T-helper 2 cell treated with Interferon-gamma antibody and Interleukin-4, amounts not matched to agents 5 μg/mL and 100 μg/mL, for 36 hours (primary cell): ENCODE measurements at places on chromosomes 5 and 9.

DNA sequence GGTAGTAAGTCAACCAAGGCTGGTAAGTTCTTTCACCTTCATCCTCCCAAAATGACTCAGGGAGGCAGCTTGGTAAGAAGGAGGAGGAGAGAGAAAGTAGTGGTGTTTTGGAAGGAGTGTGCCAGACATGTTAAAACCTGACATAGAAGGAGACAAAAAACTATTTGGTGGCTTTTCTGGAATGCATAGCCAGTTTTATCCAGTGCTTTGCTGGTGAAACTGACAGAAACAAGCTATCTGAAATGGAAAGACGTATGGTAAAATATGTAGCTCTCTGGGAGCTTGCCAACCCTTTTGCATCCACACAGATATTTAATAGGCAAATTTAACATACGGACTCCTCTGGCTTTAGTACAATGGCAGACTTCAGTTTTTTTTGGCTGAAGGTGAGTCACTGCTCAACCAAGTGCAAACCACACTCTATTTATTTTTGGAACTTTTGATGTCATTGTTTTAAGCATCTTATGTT is 45.4 kb downstream of the RAB14 start:
- peak overlapping the region; percentile 78 for H3K27ac ChIP-seq
- peak; percentile 10 for DNase-seq
- peaks cover 39% of the 10 kb centered on the region for H3K4me1 ChIP-seq
- H3K4me3 ChIP-seq = no peak overlapping the region
- H3K27me3 ChIP-seq = no peaks in the 10 kb centered on the region
- peaks cover 74% of the 10 kb centered on the region for H3K36me3 ChIP-seq

GRCh38 chr5:62692946-62693713 is 114.5 kb downstream of the LRRC70 start:
- no peak for DNase-seq
- H3K27me3 ChIP-seq = no peaks in the 10 kb centered on the region
- peaks cover 9% of the 10 kb centered on the region for H3K4me1 ChIP-seq

DNA sequence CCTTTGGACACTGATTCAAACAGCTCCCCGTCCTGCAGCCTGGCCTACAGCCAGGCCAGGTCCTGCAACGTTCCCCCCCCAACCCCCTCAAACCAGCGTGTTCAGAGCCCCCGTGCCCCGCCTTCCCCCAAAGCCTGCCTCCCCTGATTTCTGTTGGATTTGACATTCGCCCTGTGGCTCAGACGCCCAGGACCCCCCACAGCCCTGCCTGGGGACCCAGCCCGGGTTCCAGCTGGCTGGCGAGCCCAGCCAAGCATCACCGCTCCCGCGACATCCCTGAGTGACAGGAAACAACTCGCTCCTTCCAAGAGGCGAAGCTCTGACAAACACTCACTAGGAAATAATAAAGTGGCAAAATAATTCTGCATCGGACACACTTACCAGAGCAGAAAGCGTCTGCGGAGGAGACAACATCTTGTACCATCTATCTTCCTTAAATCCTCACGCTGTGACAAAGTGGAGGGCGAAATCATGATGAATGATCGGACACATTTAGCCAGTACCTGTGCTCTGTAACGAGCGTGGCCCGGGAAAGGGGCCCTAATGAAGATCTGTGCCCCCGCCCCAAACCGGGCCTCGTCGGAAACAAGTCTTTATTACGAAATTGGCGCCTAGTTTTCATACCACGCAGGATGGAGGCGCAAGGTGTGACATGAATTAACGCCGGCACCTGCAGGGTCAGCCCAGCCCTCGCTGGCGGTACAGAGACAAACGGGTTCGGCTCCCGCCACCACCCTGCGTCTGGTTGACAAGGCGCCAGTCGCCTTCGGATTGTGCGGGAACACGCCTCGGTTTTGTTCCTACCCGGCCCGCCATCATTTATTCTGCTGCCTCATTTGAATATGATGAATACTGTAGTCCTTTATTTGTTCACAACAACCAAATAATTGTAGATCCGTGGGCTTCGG is 91.0 kb upstream of the MVB12B start:
- no peaks in the 10 kb centered on the region for H3K36me3 ChIP-seq
- no peaks in the 10 kb centered on the region for H3K4me1 ChIP-seq
- no peak overlapping the region for H3K27ac ChIP-seq
- peaks cover 3% of the 10 kb centered on the region for H3K27me3 ChIP-seq

- H3K4me3 ChIP-seq = no peak overlapping the region
- no peaks in the 10 kb centered on the region for H3K27me3 ChIP-seq
- H3K4me1 ChIP-seq = no peaks in the 10 kb centered on the region
- no peaks in the 10 kb centered on the region for H3K36me3 ChIP-seq
Measured at GRCh38 chr5:25649628-25650265, 1005.0 kb upstream of the CDH10 start.

DNA sequence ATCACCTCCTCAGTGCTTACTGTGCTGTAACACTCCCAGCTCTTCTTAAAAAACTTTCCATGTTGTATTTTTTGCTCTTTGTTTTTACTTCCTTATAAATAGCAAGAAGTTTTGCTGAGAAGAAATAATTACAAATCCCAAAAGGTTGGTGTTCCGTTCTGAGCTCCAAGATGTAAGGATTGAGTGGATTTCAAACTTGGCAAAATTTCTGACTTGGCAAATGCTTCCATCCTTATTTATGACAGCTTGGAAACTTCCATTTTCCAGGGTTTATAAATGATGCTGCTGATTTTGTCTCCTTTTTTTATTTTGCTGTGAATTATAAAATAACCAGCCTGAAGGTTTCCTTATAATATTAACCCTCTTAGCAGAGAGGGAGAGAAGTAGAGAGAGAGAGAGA is 151.9 kb downstream of the NTRK2 start:
- H3K27me3 ChIP-seq = no peaks in the 10 kb centered on the region
- no peak overlapping the region for H3K27ac ChIP-seq
- no peaks in the 10 kb centered on the region for H3K4me1 ChIP-seq
- no peaks in the 10 kb centered on the region for H3K36me3 ChIP-seq
